Smooth muscle cell of the umbilical artery (primary cell): ENCODE measurements at places on chromosomes 16 and 17. TPM values are rescaled to one million over a fixed set of nuclear protein-coding genes. Genes with fewer than 3 reads are reported as not detected.

KANSL1 gene
- total RNA-seq = 60.8 and 92.1 TPM in 2 replicates

MSLN gene
- not detected in 2 replicates for total RNA-seq

SDR42E2 gene
- total RNA-seq = not detected in 2 replicates

NUPR1 gene
- 4.5 and 5.4 TPM in 2 replicates for total RNA-seq

TBC1D26 gene
- total RNA-seq = under 0.01 and 0.18 TPM in 2 replicates

RGS9 gene
- total RNA-seq = 0.37 and 0.89 TPM in 2 replicates

SUZ12 gene
- total RNA-seq = 23.8 and 31.9 TPM in 2 replicates

G6PC1 gene
- not detected in 2 replicates for total RNA-seq

CDH15 gene
- 0.09 and 0.89 TPM in 2 replicates for total RNA-seq

CDH5 gene
- total RNA-seq = 0.42 and 0.59 TPM in 2 replicates

TEKT5 gene
- not detected in 2 replicates for total RNA-seq

SSTR5 gene
- total RNA-seq = not detected in 2 replicates

ADGRG1 gene
- 0.89 and 2.3 TPM in 2 replicates for total RNA-seq

KCNH4 gene
- total RNA-seq = not detected in 2 replicates

TPSG1 gene
- total RNA-seq = not detected in 2 replicates

TMEM204 gene
- total RNA-seq = 1.4 and 4.8 TPM in 2 replicates

ANKRD40CL gene
- not detected in 2 replicates for total RNA-seq

GRIN2A gene
- not detected in 2 replicates for total RNA-seq

GNAO1 gene
- total RNA-seq = 0.14 and 0.30 TPM in 2 replicates

CLDN9 gene
- not detected in 2 replicates for total RNA-seq

KRT31 gene
- not detected in 2 replicates for total RNA-seq

CCL14 gene
- not detected in 2 replicates for total RNA-seq

PNMT gene
- not detected in 2 replicates for total RNA-seq

PYY gene
- 0.09 TPM in 1 of 2 replicates, not detected in the other for total RNA-seq

CDRT4 gene
- total RNA-seq = 3.0 and 4.0 TPM in 2 replicates

CLEC3A gene
- 0.05 TPM in 1 of 2 replicates, not detected in the other for total RNA-seq

HOXB4 gene
- total RNA-seq = 1.2 and 1.8 TPM in 2 replicates

ATP1B2 gene
- not detected in 2 replicates for total RNA-seq

CLDN7 gene
- total RNA-seq = 0.60 TPM in 1 of 2 replicates, not detected in the other

TANGO6 gene
- 16.0 and 20.4 TPM in 2 replicates for total RNA-seq
